ENCODE measurements at places on chromosomes 2 and 18.

DNA sequence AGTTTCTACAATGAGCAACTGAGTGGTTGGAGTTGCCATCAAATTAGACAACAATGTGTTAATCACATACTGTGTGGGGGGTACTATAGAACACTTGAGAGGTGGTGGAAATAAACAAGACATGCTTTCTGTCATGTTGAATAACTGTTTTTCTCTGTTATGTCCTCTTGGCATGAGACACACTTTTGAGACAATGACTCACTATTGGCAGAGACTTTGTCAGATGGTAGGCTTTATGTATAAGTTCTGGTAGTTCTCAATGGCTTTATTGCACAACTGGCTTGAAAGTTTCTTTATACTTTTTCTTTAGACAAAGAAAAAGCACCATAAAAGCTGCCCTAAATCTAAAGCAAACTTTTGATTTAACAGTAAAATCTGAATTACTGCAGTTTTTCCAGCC lies 578.7 kb downstream of the ADCYAP1 start:
- DNase-seq, result no peak

- DNase-seq, result no peak
These were observed 139.8 kb downstream of the MAP4K4 start for GRCh38 chr2:101837354-101837753.

DNA sequence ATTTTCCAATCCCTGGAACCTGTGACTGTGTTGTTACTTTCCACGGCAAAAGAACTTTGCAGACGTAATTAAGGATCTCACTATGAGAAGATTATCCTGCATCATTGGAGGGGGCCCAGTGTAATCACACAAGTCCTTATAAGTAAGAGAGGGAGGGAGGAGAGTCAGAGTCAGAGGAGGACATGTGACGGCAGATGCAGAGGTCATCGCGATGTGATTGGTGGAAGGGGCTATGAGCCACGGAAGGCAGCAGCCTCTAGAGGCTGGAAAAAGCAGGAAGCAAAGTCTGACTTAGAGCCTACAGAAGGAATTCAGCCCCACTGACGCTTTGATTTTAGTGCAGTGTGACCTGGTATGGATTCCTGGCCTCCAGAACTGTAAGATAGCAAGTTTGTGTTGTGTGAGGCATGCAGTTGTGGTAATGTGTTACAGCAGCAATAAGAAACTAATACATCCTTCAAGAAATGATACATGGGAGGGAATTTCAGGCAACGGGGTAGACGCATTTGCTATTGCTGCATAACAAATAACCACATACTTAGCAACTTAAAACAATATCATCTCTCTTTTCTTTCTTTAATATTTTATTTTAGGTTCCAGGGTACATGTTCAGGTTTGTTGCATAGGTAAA lies 112.7 kb upstream of the SERPINE2 start:
- no peak for DNase-seq

DNA sequence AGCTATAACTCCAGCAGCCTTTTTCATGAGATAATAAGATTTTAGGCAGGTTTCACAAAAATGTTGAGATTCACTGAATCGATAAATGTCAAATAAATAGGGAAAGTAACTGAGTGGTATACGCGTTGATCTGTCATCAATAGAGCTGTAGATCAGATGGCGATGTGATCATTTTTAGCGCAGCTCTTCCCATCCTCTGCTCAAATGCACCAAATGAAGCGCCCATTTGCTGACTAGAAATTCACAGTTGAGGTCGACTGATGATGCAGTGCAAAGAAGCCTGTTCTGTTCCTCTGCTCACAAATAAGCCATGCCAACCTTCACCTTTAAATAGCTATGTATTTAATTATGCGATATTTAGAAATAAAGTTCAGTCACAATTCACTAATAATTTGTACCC lies 693.5 kb downstream of the ARHGAP15 start:
- no peak for DNase-seq

- no peak for DNase-seq
These were observed 149.6 kb upstream of the APCDD1 start for GRCh38 chr18:10304853-10305252.

DNA sequence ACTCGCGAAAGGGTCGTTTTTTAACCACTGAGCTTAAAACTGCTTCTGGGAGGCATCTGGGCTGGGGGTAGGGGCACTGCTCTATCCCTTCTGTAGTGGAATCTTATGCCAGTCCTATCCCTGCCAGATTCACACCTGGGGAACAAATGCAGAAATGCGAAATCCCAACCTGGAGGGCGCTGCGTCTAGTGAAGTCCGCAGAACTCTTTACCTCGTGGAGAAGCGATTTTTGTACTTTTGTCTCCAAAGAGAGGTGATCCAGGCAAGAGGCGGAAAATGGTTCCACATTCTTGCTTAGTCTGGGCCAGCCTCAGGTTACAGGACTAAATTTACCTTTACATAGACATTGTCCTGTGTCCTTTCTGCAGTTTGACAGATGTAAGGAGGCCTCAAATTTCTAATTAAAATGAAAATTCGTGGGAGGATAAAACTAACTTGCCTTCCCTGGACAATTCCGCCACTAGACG lies 10.4 kb downstream of the TBR1 start:
- no peak for DNase-seq

DNA sequence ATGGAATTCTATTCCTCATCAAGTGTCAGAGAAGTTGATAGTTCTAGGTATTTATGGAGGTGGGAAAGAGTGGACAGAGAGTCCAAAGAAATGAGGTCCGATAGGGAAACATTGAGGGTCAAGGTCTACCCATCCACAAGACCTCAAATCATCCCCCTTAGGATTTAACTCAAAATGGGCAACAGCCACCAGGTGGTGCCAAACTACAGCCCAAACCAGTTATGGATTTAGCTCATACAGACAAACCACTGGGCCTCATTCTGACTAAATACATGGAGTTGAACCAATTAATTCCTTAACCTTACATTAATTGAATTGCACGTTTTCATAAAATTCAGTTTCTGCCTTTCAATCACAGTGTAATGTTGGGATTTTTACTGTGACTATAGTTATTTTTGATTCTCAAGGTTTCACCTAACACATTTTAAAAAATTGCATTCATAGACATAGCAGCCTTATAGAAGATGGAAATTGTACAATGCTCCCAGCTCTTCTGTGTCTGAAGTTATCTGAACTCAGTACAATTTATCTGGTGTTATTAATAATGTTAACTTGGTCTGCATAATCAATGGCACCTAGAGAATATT lies 98.2 kb upstream of the HNMT start:
- peak; percentile 49 for DNase-seq

- DNase-seq, result no peak
These were observed 247.6 kb upstream of the THSD7B start for GRCh38 chr2:136517716-136518115.

GRCh38 chr18:74534981-74535649 lies 815 bp downstream of the CNDP1 start:
- DNase-seq, result no peak

DNA sequence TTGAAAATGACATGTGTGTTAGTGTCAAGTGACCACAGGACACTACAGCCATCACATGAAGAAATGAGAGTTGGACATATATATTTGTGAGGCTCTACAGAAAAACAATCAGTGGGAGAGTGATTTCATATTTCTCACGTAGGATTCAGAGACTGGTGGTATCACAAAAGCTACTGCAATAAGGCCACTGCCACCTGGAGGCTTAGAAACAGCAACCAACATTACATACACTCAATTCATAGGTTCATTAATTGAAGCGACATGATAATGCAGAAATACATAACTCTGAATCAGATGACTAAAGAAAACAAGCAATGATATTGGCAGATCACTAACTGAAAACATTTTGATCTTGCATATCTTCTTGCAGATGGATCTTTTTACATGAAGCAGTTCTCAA lies 248.1 kb upstream of the KLHL14 start:
- no peak for DNase-seq

DNA sequence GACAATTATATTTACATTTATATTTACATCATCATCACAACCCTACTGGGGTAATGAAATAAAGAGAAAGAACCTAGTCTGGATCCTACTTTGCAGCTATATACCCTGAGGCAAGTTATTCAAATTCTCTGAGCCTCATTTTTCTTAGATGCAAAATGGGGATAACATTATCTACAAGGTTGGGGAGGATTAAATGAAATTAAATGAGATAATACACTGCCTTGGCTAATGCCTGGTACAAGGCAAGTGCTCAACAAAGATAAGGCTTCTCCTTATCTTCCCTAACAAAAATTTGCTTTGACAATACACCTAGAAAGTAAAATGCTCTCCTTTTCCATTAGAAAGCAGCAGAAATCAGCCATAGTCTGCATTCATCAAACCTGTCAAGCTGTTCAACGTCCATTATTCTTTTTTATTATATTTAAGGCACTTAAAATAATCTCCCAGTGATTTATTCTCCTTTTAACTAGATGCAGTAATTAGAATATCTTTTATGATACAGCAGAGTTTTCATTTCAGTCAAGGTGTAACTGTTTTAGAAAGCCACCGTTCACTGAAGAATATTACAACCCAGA lies 44.8 kb downstream of the TCF4 start:
- no peak for DNase-seq

- no peak for DNase-seq
These were observed 263.8 kb downstream of the MEIS1 start for GRCh38 chr2:66698576-66699239.

All from activated CD8-positive, alpha-beta T cell treated with anti-CD3 and anti-CD28 coated beads, Interleukin-2, amount 10 ng/mL, durations not matched to agents 7 days and 5 days (primary cell).